ENCODE measurements at places on chromosomes 6 and 20.

- no peak for DNase-seq
Measured at GRCh38 chr6:157685596-157686280, 137.3 kb upstream of the SNX9 start.

DNA sequence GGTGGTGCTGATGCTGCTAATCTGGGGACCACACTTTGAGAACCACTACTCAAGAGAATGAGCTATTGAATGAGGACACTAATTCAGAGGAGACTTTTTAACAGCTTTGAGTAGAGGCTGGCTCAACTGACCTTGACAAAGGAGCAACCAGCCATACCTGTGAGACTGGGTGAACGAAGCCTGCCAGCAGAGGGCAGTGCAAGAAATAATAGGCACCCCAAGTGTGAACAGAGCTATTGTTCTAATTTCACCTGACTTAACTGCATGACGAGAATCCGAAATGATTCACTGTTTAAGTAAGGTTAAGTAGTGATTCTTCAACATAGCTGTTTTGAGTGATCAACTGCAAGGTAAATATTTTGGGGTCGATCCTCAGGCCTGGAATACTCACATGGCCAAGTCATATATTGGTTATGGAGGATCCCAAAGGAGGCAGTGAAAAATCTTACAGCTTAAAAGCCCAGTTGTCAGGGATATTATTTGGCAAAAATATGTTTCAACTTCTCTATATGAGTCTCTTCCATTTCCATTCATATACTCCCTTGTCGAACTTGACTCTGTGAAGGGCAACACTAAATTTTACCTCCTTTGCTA lies 550.5 kb upstream of the MARCKS start:
- DNase-seq: no peak

DNA sequence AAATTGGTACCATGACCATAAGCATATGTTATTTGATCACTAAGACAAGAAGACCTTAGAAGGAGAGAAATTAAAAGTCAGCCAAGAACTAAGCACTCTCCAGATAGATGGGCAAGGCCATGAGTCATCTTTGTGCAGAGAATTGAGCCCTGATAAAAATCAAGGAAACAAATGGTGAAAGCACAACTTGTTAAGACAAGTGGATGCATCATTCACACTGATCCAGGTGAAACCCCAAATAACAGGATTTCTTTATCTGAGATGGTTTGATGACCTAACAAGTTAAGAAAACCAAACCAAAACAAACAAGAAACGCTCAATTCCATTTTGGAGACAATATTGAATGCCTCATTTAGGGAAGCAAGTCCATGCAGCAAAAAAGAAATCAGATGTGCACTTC lies 121.6 kb downstream of the ADAT2 start:
- no peak for DNase-seq

- DNase-seq: no peak
Measured at GRCh38 chr6:130947464-130947863, 115.6 kb downstream of the EPB41L2 start.

GRCh38 chr6:18753076-18753475 lies 365.9 kb downstream of the RNF144B start:
- DNase-seq: no peak

GRCh38 chr20:44970243-44970757 lies 4.0 kb downstream of the STK4 start:
- no peak for DNase-seq

DNA sequence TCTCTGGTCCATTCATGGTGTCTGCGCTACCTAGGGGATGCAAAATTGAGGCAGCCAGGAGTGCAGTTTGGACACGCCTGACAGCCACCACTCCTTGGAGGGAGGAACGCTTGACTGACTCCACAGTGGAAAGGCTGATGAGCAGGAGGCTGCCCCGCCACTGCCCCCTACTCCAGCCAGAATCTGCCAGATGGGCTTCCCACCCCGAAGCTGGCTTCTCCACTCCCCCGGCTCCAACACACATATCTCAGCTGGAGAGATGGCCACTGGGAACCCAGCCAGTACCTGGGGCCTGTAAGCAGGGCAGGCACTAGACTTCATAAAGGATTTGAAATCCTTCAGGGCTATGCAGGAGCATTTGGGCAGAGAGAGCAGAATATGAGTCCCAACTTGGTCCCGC lies 51.4 kb upstream of the BLCAP start:
- DNase-seq: no peak

DNA sequence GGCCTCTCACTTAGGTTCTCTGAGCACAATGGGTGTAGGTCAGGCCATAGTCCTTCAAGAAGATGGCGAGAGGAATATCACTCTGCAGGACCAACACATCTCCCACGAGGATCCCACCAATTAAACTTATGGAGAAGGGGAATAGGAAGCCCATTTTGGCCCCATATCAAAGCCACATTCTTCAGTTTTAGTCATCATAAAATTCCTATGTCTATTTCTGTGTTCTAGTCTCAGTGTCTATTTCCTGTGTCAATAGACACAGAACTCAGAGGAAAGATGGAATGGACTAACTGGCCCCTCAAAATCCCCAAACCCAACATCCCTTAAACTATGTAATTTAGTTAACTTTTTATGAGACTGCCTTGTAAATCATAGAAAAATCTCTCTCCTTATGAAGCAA lies 216.8 kb downstream of the HACE1 start:
- no peak for DNase-seq

DNA sequence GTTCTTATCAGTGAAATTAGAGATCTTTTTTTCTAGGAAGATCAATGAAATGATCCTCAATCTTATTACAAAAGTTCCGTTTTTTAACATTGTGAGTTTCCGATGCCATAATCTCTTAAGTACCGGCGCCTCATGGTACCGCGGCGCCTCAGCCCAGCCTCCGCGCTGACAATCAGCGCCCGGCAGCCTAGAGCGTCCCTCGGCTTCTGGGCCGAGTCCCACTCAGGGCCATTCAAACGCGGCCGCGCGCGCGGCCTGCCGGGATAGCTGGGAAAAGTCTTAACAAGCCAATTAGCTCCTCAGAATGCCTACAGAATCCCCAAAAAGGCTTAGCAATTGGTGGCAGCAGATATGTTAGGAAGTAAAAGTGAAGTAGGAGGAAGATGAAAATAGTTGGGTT lies 204.8 kb downstream of the ADGB start:
- DNase-seq: no peak

DNA sequence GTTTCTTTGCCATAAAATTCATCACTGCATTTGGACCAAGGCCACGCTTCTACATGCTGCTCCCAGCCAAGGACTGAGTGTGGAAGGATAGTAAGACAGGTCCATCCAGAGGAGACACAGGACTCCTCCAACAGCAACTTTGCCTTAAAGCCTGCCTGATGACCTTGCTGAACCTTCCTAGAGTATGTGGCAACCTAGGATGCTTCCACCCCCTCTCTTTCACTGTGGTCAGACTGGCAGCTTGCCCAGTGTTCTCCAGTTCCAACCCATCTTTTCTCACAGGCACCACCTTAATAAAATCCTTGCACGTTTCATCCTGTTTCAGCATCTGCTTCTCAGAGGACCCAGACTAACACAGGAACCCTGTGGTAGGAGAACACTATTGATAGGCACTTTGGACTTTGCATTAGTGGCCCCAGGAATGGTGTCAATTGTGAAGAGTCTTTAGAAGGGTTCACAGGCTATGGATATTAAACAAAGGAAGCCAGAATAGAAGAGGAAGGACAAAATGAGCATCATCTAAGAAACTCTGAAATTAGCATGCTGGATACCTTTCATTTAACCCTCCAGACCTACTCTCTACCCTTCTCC lies 2.4 kb upstream of the PKHD1 start:
- no peak for DNase-seq

DNA sequence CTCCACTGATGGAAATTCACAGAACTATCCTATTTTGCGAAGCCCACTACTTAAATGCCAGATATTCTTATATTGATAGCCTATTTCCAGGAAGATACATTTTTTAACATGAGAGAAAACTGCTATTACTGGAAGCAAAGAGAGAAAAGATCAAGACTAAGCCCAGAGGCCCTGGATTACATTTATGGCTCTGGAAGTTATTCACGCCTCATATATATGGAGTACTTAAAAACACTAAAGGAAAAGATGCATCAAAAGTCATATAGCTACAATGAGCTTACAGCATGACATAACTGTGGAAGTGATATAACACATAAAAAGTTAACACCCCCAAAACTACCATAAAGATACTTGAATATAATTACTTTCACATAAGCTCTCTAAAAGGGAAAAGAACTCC lies 19.8 kb downstream of the ATG5 start:
- DNase-seq: no peak

DNA sequence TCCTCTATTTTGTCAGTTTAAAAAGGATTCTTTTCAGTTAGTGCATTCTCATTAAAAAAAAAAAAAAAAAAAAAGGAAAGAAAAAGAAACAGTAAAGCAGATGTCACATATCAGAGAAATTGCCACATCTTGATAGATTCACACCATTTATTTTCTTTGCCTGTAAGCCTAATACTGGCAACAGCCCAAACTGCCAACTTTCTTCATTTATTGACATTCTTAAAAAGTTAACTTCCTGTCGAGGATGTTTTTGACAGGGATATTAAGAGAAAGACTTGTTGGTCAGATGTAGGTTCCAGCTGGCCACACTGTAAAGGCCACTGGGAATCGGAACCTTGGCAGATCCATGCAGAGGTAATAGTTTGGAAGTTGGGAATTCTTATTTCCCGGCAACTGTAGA lies 332.6 kb downstream of the NRN1 start:
- DNase-seq: no peak

GRCh38 chr20:3836132-3836531 lies 10.5 kb upstream of the MAVS start:
- no peak for DNase-seq

- no peak for DNase-seq
Measured at GRCh38 chr6:35363293-35363750, 21.0 kb downstream of the PPARD start.

GRCh38 chr6:157107915-157108651 lies 215.2 kb downstream of the TMEM242 start:
- no peak for DNase-seq

DNA sequence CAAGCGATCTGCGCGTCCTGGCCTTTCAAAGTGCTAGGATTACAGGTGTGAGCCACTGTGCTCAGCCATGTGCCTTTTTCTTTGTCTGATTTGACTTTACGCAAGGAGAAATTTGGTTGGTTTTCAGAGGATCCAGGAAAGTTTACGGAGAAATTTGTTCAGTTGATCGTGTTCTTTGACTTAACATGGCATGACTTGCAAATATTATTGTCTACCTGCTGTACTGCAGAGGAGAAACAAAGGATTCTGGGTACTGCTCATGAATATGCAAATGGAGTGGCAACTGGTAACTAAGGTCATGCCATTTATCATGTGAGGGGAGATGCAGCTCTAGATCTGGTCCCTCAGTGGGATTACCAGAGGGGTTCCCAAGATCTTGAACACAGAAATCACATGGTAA lies 68.8 kb upstream of the CHD6 start:
- DNase-seq: no peak

DNA sequence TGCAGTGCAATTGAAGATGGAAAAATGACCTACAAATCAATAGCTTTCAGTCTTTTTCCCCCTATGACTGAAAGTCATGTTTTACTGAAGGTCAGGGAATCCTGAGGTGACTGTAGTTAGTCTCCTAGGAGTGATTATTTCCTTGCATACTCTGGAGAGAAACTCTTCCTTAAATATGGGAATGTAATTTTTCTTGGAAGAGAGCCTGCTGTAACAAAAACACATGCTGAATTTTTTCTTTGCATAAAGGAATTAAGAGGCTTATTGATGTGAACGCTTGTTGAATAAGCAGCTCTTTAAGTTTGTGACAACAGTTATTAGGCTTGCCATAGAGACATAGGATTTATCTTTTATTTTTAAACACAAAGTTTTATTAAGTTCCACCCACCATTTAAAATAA lies 64.5 kb downstream of the ELOVL2 start:
- no peak for DNase-seq

DNA sequence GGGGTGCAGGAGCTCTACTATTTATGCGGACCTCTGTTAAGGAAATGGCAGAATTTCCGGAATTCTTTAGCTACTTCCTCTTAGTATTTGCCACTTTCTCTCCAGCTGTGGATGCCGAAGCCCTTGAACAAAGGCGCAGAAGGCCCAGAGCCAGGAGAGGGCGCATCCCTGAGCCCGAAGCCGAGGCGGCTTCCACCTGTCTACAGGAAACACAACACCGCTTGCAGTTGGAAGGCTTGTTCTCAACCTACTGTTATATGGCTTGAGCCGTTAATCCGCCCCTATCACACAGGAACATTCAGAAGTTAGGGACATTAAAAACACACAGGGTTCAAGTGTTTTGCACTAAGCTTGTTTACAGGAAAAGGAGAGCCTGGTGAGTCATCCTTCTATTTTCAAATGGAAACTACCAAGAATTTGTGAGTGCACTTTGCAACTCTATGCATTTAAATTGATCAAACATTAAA lies 417.1 kb downstream of the BCKDHB start:
- no peak for DNase-seq

DNA sequence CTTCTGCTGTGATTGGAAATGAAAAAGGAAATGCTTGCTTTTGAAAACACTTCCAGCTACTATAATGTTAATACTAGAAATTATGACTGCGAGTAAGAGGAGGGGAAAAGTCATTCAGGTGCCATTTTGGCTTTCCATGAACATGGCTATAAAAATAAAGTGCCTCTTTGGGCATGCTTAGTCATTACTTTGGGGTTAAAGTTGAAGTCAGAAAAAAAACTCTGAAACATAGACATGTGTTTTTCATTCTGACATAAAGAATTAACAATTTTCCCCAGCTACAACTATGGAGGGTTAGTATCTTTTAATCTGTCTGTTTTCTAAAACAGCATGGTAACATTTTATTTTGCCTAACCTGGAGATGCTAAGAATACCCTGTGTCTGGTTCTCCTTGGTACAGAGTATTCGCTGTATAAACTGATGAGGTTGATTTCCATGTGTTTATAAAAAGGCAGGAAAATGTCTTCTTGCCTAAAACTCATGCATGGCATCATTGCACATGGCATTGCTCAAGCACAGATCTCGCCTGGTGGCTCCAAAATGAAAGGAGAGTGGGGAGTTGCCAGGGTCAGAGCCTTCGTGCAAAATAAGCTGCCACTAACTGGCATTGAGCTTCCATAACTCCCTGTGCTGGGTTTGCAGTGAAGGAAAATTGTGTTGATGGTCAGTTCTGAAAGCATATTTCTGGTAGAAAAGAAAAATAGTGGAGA lies 188.9 kb downstream of the KCNQ5 start:
- DNase-seq: no peak

- no peak for DNase-seq
Measured at GRCh38 chr6:156853733-156854132, 76.6 kb downstream of the ARID1B start.

- no peak for DNase-seq
Measured at GRCh38 chr6:36821581-36822335, 17.5 kb downstream of the CPNE5 start.

DNA sequence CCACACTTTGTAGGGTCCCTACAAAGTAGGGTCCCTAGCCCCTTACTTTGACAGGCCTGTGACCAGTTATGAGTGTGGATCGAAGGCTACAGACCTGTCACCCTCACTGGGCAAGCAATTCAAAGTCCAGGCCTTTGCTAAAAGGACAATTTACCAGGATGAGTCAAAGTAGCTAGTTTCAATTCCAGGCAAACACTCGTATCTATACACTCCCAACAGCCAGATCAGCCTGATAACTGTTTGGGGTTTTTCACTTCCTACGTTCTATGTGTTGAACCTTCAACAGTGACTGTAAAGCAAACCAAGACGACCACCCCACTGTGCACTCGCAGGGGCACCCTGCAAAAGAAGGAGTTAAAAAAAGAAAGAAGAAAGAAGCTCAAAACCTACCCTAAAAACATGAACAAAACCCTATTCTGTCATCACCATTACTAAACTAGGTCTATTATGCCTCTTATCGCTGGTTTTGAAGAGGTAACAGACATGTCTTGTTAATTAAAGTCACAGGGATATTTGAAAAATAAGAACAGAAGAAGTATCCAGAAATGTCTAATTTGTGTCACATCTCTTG lies 3.2 kb downstream of the GFOD1 start:
- no peak for DNase-seq

GRCh38 chr20:53905019-53905819 lies 165.2 kb downstream of the BCAS1 start:
- DNase-seq: no peak
